ENCODE measurements at places on chromosomes 12 and 14. TPM values are rescaled to one million over a fixed set of nuclear protein-coding genes. Genes with fewer than 3 reads are reported as not detected.

ACOT4 gene
- polyA plus RNA-seq = 1.3 TPM

RTL1 gene
- polyA plus RNA-seq = 0.36 TPM

- no peak for DNase-seq
Measured at GRCh38 chr14:21894003-21894897, 220.6 kb upstream of the OR4E1 start.

AKAP3 gene
- 0.36 TPM for polyA plus RNA-seq

IL26 gene
- not detected for polyA plus RNA-seq

TAS2R7 gene
- not detected for polyA plus RNA-seq

ETNK1 gene
- 20.0 TPM for polyA plus RNA-seq

DNA sequence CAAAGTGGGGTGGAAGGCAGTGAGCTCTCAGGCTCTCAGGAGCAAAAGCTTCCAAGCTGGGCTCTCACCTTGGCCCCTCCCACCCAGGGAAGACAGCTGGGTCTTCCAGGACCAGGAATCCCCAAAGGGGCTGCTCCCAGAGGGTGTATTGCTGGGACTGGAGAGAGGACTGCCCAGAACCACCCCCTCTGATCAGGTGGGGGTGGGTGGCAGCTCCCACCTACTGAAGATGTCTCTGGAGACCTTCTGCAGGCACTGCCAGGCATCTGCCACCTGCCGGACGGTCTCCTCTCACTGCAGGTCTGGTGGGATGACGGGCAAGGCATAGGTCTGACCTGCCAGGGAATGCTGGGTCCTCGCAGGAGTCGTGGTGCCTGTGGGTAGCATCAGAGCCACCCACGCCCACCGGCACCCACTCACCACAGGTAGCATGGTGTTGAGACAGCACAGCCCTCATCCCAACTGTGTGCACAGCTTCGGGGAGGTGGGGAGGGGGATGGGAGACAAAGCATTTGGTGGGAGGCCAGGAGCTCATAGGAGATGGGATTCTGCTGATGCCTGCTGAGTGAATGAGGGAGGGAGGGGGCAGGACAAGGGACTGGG lies 103.2 kb downstream of the SINHCAF start:
- DNase-seq = no peak

- DNase-seq = no peak
Measured at GRCh38 chr12:124464830-124465229, 102.6 kb downstream of the NCOR2 start.

- no peak for DNase-seq
Measured at GRCh38 chr14:34007902-34008301, 57.0 kb upstream of the EGLN3 start.
